ENCODE measurements at places on chromosomes 1 and 21.

GRCh38 chr1:47809301-47810084 lies 187.7 kb downstream of the TRABD2B start:
- DNase-seq, result no peak

- DNase-seq, result no peak
These were observed 170.4 kb downstream of the VAV3 start for GRCh38 chr1:107794571-107794970.

GRCh38 chr1:46643368-46643775 lies 24.8 kb downstream of the ATPAF1 start:
- DNase-seq, result no peak

DNA sequence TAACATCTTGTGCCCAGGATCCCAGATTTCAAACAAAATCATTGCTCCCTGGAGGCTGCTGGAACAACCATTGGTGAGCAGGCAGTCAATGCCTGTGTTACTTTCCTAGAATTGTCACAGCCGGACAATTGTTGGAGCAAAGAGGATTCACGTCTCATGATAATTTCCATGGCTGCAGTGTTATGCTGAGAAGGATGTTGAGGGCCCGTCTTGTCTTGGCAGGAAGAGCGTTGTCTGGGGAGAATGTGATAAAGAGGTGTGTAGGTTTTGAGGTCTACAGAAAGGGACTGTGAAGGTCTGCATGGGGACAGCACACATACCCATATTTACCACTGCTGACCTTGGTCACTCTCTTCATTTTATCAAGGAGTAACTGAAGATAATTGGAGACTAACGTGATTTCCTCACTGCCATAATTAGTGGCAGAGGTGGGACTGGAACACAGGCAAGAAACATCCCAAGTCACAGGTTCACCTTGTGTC lies 6.3 kb downstream of the MECR start:
- DNase-seq, result no peak

DNA sequence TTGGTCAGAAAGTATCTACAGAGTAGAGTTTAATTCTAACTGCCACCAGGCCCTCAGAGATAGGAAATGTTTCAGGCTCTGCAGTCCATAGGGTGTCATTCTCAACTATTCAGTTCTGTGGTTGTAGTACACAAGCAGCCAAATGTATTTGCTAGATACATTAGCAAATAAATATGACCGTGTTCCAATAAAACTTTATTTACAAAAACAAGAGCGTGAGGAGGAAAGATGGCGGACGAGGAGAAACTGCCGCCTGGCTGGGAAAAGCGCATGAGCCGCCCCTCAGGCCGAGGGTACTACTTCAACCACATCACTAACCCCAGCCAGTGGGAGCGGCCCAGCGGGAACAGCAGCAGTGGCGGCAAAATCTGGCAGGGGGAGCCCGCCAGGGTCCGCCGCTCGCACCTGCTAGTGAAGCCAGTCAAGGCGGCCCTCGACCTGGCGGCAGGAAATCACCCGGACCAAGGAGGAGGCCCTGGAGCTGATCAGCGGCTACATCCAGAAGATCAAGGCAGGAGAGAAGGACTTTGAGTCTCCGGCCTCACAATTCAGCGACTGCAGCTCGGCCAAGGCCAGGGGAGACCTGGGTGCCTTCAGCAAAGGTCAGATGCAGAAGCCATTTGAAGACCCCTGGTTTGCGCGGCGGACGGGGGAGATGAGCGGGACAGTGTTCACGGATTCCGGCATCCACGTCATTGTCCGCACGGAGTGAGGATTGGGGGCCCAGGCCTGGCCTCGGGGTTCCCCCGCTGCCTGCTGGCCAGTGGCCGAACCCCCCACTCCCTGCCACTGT lies 286.1 kb downstream of the LRRC40 start:
- no peak for DNase-seq

- no peak for DNase-seq
These were observed 25.1 kb upstream of the MYCL start for GRCh38 chr1:39926820-39927219.

DNA sequence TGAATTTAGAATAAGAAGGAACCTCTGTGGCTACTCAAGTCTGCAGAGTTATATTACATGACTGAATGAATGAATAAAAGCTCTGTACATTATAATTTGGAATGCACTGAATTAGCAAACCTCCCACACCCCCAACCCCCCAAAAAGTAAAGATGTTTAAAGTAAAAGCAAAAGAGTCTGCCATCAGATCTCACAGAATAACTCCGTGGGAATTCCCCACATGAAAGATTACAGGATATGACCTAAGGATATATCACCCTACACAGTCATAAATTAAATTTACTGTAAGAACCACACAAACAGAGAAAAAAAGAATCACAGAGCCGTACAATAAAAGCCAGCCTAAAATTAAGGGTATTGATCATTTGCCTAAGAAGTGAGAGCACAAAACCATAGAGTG lies 587.3 kb downstream of the PTPRC start:
- peak; percentile 5 for DNase-seq

Measured in activated CD4-positive, alpha-beta T cell treated with anti-CD3 and anti-CD28 coated beads, Interleukin-2, amount 50 U/mL, for 48 hours (primary cell).